H4 (cell line): ENCODE measurements at places on chromosomes 12 and 14.

- no peak for DNase-seq
These were observed 149.3 kb upstream of the BMP4 start for GRCh38 chr14:54105898-54106297.

- DNase-seq: no peak
These were observed 136.8 kb downstream of the SYT1 start for GRCh38 chr12:79001404-79001803.

DNA sequence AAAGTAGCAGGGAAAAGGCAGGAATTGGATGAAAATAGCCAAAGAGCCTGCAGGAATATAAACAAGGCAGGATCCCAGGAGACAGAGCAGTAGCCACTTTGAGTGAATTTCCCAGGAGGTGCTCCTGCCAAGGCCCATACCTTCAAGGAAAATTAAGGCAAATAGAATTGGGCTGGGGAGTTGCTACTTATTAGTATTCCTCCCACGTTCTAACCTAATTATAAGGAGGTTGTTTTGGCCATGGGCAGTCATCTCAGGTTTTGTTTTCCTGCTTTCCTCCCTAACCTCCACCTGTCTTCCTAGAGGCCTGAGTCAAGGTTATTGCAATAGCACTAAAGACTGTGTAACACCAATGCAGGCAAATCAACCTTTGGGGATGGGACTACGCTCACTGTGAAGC is 73.1 kb downstream of the DAD1 start:
- DNase-seq: no peak

DNA sequence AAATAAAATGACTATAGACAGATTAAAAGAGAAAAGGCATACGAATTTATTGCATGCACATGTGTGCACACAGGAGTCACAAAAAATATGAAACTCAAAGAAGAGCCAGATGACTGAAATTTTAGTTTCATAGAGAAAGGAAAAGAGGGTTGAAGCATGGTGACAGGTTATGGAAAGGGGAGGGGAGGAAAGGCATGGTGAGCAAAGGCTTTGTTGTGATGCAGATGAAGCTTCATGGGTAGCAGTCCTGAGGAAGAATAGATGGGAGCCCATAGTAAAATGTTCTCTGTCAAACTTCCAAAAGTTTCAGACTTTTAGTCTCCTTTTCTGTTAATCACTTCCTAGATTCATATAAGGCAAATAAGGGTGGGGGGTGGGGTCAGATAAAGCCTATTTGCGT is 612.7 kb upstream of the ATP2B1 start:
- DNase-seq: no peak

- DNase-seq: no peak
These were observed 120.7 kb upstream of the MYL2 start for GRCh38 chr12:111041091-111041490.

DNA sequence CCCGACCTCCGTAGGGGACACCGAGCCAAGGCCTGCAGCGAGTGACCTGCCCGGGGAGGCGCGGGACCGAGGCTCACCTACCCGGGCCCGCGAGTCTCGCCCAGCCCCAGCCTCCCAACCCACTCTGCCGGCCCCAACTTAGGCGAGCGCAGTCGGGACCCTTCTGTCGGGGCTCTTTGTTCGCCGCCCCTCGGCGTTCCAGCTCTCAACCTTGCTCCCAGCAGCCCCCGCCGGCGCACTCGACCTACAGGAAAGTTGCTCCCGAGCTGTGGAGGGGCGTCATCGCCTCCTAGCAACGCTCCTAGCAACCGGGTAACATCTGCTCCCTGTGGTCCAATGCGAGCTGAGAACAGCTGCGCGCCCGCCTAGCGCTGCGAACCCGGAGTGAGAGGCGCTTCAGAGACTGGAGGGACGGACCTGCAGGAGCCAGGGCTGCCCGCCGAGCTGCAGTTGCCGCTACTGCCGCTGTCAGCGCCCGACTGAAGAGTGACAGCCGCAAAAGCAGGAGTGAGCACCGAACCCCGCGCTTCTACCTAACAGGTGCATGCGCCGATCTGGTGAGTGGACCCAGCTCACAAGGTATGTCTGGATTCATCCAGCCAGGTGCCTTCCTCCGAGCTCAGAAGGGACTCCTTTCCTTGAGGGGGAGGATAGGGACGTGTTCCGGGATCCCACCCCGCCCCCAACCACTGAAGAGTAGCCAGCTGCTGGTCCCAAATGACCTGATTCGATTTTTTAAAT is 355.0 kb downstream of the SNAPC1 start:
- DNase-seq: no peak
